ENCODE measurements at places on chromosomes 2 and 18.
A peak's percentile ranks its signal among the peaks of the same experiment; 100 is the strongest.

DNA sequence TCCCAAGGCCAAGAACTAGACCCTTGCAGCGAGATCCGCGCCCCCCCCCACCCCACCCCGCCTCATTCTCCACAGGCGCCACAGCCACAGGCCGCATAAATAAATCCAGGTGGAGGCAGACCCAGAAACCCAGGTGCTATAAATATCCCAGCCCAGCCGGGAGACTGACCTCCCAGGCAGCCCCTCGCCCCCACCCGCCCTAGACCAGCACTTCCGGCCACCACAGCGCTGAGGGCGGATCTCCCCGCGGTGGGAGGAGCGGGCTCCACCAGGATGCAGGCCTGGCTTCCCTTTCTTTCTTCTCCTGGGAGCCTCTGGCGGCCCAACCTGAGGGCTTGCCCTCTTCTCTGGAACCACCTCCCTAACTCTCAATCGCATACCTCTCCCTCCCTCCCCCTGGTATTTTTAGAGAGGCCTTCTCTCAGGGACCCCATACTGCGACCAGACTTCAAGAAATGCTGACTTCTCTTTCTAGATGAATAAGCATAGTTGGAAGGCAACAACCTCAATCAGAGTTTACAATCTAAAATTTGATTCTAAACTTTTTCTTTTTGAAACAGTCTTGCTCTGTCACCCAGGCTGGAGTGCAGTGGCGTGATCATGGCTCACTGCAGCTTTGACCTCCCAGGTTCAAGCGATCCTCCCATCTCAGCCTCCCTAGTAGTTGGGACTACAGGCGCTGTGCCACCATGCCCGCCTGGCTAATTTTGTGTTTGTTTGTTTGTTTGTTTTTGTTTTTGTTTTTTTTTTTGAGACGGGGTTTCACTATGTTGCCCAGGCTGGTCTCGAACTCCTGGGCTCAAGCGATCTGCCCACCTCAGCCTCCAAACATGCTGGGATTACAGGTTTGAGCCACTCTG lies 55.0 kb downstream of the PKDCC start:
- no peak for DNase-seq

DNA sequence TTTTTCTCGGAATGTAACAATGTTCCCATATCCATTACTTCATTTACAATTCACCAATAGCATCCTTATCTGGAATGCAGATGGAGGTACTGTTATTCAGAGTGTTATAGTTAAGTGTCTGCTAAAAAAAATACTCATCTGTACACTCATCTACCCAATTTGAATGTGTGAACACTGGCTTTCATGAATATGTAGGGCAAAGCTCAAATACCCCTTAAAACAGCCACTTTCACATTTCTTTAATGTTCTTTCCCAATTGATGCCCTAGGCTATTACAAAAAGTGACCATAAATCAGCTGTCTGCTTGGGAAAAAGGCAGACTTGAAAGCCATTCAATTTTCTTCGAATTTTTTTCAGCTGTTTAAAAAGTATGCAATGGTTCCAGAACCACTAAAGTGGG lies 796.3 kb upstream of the FSHR start:
- no peak for DNase-seq

GRCh38 chr2:193869564-193869963 lies 1674.8 kb upstream of the TMEFF2 start:
- DNase-seq: no peak

- DNase-seq: no peak
These were observed 75.9 kb downstream of the HRH4 start for GRCh38 chr18:24536326-24536725.

GRCh38 chr2:23121968-23122648 lies 262.9 kb upstream of the KLHL29 start:
- no peak for DNase-seq

DNA sequence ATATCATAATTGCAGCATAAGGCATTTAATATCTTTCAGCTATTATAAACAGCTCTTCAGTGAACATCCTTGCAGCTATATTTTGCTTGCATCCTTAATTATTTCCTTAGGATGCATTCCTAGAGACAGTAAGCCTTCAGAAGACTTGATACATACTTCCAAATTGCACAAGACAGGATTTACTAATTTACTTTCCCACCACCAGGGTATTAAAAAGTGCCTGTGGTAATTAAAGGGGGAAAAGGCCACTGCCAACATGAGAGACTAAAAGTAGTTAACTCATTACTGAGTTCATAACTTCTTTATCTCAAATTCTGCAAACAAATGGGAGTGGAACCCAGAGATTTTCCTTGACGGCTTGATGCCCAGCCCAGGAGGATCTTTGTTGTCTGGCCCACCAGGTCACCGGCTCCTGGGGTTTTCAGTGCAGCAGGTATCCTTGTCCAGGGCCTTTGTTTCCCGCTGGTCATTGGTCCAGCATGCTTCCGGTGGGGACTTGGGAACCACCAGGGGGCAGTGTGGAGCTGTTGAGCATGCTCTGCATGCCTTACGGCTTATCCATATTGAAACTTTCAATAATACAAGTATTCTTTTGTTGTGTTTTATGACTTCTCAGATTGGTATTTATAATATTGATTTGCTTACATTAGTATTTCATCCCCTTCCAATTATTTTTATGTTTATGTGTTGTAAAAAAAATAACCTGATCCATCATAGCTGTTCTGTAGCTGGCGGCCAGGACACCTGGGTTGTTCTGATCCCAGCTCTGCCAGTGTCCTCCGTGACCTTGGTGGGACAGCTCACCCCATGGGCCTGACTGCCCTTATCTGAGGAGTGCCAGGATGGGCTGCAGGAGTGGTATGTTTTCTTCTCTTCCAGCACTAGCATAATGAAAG lies 61.4 kb downstream of the TGOLN2 start:
- DNase-seq: peak; percentile 77

- DNase-seq: no peak
These were observed 404.9 kb upstream of the ZEB2 start for GRCh38 chr2:144924827-144925226.

DNA sequence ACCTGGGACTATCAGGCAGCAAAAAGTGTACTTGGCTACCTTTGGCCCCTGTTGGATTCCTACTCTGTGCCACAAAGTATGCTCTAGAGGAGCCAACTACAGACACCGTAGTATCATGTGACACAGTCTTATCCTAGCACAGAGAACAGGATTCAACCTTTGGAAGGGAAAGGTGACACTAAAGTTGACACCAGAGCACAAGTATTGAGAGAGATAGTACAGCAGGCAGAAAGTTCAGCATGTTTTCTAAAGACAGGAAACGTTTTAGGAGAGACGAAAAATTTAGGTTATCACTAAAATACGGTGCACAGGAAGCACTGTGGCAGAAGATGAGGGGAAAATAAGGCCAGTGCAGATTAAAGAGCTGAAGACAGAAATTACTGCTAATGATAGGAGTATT lies 18.6 kb downstream of the SMAD2 start:
- DNase-seq: no peak

GRCh38 chr2:238853721-238854120 lies 5.8 kb downstream of the TWIST2 start:
- no peak for DNase-seq

GRCh38 chr18:21241301-21242048 lies 557 bp upstream of the GREB1L start:
- DNase-seq: no peak

DNA sequence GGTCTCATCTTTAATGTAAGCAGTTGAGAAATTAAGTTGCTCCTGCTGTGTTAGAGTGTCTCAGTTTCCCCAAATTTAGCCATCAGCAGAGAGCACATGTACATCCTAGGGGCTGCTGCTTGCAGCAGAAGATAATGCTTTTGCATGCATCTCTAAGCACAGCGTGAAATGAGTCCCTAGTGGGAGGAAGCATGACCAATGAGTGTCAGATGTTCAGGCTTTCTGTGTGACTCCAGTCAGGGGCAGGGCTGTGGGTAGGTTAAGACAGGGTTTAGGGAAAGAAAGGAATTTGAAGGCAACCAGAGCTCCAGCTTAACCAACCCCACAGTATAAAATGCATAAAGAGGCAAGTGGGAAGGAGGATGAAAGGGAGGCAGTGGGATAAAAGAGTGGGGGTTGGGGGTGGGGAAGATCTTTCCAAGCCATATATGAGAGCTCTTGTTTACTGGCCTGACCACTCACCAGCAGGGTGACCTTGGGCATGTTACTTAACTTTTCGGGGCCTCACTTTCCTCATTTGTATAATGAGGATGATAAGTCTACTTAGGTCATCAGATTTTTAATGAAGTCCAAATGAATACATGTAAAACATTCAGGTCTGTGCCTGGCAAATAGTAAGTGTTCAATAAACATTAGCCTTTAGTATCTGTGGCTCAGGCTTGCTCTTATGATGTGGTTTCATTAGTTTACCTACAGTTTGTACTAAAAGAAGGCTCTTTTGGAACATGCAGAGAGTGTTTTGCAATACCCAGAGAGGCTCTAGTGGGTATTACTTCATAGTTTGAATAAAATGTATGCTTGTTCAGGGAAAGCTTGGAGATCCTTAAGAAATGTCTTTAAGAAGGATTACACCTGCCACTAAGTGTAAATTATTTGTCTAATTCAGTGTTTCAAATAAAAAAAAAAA lies 42.7 kb upstream of the PELI1 start:
- no peak for DNase-seq
